ENCODE measurements at places on chromosomes 4 and X. TPM values are rescaled to one million over a fixed set of nuclear protein-coding genes. Genes with fewer than 3 reads are reported as not detected.

FMR1NB gene
- total RNA-seq: not detected

STPG2 gene
- not detected for total RNA-seq

ELF4 gene
- 30.5 TPM for total RNA-seq

FAM236A gene
- not detected for total RNA-seq

CLDN34 gene
- total RNA-seq: not detected

ARHGAP24 gene
- 42.3 TPM for total RNA-seq

PRICKLE3 gene
- 17.8 TPM for total RNA-seq

RPS6KA6 gene
- 0.79 TPM for total RNA-seq

MID1 gene
- total RNA-seq: 8.3 TPM

GRCh38 chr4:40939856-40940255, 190.1 kb downstream of the NSUN7 start:
- DNase-seq: no peak

GRCh38 chrX:17453788-17454187, 78.8 kb downstream of the NHS start:
- no peak for DNase-seq

GRCh38 chr4:165915215-165915614, 42.2 kb downstream of the TLL1 start:
- no peak for DNase-seq

GRCh38 chrX:19769467-19769866, 117.9 kb downstream of the SH3KBP1 start:
- DNase-seq: no peak

DNA sequence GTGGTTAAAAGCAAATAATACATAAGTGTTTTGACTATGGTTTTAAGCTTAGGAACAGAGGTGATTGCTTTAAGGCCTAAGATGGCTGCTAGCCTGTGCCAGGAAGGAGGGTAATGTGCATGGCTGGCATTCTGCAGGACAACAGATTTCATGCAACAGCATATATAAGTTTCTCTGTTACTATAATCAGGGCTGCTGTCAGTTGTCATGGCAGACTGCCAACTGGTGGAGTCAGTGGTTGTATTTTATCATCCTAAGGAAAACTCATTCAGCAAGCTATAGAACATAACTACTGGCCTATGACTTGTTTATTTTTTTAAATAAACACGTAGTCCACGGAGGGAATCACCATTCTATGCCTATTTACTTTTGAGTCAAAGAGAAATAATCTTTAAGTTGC, 77.7 kb upstream of the DCAF8L1 start:
- DNase-seq: no peak

DNA sequence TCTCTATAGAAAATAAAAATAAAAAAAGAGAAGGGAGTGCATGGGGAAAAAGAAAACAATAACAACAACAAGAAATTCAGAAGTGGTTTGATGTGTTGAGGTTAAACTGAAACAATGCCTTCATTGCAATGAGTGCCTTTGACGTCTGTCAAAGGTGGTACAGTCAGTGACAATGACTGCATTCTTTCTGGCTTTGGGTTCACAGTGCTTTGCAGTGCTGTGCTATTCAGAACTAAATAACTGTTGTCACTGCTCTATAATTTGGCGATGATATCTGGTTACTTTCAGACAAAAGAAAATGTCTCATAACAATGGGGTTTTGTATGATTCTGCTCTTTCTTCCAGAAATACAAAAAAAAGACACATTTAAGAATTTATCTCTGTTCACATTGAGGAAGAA, 488.6 kb upstream of the MAGEB2 start:
- no peak for DNase-seq

GRCh38 chr4:171256223-171256622, 557.0 kb upstream of the GALNTL6 start:
- DNase-seq: no peak

DNA sequence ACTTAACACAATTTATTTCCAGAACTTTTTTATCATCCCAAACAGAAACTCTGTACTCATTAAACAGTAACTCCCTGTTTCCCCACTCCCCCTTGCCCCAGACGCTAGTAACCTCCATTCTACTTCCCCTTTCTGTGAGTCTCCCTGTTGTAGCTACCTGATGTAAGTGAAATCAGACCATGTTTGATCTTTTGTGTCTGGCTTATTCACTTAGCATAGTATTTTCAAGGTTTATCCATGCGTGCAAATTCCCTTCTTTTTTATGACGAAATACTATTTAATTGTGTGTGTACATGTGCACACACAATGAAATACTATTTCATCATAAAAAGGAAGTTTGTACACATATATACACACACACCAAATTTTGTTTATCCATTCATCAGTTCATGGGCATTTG, 5.2 kb downstream of the PKD2 start:
- DNase-seq: no peak

DNA sequence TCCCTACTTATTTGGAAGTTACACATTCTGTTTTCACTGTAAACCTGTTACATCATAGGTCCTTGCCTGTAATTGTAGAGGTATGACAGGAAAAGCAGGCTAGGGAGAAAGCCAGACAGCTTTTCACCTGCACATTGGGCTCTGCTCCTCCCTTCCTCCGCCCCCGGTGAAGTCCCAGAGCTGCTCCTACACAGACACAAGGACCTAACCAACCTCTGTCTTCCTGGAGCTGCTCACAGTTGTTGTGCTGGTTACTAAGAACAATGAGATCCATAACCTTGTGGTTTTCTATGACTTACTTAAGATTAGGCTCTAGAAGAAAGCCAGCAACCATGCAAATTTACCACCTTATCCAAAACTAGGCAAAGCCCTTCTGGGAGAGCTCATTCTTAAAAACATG, 40.0 kb downstream of the MOSPD2 start:
- no peak for DNase-seq

- no peak for DNase-seq
Observed at GRCh38 chrX:85052205-85052604, 48.5 kb downstream of the APOOL start.

DNA sequence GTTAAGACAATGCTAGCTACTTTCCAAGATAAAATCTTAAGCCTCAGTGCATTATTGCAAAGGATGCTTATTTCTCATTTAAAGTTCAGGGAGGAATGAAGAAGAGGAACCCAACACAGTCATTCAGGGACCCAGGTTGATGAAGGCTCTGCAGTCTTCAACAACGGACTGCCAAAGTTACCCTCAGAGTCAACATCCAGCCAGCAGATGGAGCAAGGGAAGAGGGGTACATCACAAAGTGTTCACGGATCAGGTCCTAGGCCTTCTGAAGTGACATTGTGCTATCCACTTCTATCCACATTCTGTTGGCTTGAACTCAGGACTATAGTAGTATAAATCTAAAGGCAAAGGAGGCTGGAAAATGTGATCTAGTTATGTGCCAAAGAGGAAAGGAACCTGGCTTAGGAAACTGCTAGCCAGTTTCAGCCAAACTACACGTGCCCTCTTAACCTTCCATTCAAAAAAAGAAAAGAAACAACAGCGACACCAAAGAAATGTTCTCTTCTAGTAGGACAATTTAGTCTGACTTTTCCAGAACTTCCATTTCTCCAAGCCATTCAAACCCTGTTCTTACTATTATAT, 28.8 kb downstream of the NKX6-1 start:
- DNase-seq: no peak

DNA sequence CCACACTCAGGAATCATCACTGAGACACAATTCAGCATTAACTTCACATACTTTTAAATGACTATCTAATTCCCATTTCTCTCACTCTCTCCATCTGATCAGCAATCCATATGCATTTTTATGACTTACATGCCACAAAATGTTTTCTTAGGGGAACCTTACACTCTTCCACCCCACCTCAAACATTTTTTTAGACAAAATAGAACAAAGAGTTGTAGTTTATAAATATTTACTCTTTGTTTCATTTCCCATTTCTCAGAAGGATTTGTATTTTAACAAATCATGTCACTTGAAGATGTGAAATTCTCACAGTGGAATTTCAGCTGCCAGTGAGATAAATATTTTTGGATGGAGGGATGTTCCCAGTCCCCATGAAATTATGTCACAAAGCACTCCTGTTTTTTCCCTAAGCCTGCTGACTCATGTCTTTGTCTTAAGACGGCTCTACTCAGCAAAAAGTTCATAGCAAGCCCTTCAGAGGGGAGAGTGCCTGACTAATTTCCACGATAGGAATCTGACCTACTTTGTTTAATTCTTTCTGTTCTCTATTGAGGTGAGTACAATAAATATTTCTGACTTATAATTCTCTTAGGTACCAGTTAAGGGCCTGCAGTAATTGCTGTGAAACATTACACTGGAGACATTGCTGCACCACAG, 257.7 kb downstream of the THOC2 start:
- DNase-seq: no peak

DNA sequence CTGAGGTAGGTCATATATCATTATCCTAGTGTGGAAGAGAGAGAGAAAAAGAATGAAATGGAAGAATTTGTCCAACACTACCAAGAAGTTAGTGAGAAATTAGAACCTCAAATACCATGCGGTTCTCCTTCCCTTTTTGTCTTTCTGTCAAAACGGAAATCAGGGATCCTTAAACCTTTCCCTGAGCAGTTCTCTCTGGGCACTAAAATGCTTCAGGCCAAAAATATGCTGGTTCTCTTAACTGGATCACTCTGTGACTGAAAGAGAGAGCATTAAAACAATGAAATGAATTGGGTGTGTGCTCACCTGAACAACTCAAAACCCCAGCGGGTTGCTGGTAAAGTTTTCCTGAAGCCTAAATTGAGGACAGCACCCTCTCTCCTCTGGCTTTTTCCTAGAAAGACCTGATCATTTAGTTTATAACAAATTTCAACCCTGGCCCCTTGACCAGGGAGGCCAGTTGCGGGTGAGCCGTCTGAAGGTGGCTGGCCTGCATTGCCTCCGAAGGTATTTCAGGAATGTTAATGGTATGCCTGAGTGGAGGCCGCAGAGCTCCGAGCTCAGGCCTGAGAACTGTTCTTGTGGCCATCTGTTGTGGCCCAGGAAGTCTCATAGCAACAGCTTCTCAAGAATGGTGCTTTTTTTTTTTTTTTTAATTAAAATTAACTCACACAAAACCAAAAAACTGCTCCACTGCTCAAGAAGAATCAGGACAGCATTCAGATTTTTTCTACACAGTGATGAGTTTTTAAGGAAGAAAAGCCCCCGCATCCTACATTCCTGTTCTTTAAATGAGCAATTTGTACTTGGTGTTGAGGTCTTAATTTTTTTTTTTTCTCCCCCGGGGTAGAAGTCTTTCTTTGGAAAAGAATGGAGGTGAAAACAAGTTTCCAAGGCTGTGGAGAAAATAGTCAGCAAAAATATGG, 155.1 kb downstream of the SHROOM3 start:
- DNase-seq: no peak

GRCh38 chr4:167452922-167453430, 218.7 kb upstream of the SPOCK3 start:
- DNase-seq: no peak

DNA sequence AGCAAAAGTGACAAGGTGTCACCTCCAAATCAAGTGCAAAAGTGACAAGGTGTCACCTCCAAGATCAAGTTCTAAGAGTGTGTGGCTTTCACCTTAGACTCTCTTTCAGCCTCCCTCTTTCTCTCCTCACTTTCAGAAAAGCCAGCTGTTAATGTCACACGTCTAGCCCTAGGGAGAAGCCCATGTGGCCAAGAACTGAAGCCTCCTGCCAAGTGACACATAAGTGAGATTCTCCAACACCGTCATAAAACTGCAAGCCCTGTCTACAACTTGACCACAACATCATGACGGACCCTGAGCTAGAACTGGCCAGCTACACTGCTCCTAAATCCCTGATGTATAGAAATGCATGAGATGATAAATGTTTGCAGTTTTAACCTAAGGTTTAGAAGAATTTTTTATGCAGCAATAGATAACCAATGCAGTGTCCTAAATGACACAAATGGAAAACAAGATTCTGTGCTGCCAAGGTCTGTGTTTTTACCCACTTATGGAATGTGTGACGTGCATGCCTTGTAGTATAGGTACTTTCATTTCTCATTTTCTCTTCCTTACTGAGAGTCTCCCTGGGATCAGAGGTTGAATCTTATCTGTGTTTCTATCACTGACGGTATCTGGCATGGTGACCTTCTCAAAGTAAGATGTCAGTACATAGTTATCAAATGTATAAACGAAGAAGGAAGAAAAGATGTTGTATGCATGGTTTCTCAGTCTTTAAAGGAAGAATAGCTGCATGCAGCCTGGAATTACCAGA, 25.0 kb downstream of the NLGN4X start:
- DNase-seq: no peak

- DNase-seq: no peak
Observed at GRCh38 chr4:55312489-55313101, 33.4 kb upstream of the SRD5A3 start.

DNA sequence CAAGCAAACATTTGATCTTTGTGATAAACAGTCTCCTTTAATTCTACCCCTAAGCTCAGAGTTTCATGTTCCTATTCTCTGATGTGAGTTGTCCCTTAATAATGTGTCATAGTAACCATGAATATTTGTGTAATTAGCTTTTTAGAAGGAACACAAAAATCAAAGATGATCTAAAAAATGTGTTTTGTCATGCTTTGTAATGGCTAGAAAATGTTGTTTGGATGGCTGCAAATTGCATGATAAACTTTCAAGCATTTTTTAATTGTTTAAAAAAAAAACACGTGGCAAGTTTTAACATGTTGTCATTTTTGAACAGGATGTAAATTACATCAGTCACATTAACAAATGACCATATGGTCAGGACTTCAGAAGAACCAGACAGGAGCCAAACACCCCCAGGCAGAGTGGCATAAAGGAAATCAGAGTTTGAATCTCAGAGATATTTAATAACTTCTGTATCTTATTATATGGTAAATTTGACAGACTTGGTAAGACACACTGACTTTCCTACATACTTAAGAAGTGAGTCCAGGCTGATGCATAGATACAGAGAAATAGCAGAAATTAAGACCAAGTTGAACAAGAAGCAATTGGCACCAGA, 223.9 kb upstream of the VEGFC start:
- no peak for DNase-seq

GRCh38 chr4:86706923-86707597, 112.9 kb downstream of the PTPN13 start:
- no peak for DNase-seq

DNA sequence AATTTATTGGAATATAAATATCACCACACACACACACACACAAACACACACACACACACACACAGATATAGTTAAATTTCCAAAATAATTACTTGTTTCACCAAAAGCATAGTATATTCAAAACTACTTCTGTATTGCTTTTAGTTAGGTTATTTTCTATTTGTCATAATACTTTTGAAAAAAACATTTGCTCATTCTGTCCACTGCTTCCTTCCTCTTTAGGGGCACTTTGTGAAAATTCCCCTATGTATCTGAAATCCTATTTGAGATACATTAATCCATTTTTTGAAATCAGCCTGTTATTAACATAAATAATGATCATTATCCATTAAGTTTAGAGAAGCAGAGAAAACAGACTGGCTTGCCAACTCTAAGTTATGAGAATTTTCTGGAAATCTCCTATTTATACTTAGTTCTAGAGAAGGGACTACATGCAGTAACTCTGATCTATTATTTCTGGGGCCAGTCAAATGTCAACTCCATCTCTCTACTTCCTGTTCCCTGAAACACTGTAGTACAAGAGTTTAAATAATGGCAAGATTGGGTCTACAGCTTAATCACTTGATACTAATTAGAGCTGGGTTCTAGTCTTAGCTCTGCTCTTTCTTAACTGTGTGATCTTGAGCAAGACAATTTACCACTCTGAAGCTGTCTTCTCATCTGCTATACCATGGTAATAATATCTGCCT, 54.4 kb upstream of the GPR174 start:
- no peak for DNase-seq

Data from omental fat pad (tissue), 4 donors.